NCI-H1417 (cell line): ENCODE measurements at places on chromosomes 7 and 10.

GRCh38 chr7:49783446-49783845 is 10.0 kb downstream of the VWC2 start:
- no peak for DNase-seq

DNA sequence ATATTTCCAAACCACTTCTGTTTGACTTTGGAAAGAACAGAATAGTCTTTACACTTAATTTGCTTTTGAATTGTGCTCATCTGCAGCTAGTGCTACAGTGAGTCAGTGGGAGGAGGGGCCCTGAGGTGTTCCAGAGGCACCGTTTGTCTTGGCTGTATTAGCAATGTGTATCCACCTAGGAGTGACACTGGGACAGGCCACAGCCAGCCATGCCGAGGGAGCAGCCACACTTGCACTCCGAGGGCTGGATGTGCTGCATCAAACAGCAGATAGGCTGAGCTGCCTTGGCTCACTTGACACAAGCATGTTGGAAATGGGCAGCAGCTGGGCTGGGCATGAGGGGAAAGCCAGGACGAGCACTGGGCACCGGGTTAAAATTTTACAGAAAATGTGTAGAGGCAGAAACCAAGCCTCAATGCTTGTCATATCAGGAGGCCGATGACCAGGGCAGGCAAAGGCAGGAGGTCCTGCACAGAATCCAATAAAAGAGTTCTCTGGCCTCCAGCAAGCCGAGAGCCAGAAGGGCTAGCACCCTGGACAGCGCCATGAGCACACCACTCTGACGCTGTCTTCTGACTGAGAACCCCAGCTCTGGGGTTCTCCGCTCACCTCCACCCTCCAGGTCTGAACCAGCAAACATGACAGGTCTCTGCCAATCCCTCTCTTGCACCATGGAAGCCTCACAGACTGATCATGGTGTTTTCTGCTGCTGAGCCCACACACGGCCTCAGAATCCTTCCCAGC is 163.3 kb downstream of the GRID1 start:
- no peak for DNase-seq

DNA sequence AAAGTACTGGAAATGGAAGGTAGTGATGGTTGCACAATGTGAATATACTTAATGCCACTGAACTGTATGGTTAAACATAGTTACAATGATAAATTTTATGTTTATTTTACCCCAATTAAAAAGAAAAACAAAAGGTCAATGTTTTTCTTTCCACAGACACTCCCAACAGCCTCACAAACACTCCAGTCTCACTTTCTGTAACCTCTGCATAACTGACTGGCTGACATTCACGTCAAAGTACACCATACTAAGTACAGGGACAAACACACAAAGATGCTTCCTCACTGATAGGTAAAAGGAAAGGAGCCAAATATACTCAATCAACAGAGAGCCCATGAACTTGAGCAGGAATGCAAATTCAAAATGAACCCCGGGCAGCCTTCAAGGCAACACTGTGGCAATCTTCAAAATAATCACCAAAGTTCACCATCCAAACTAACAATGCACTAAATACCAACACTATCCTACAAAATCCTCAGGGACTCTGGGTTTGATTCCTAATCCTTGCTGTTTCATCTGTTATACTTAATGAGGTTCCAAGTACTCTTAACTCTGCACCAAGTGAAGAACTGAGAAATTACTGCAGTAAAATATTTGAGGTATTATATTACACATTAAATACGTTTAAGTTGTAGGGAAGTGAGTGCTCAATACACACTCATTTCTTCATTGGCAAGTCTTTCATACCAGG is 90.8 kb downstream of the ARMH3 start:
- no peak for DNase-seq

DNA sequence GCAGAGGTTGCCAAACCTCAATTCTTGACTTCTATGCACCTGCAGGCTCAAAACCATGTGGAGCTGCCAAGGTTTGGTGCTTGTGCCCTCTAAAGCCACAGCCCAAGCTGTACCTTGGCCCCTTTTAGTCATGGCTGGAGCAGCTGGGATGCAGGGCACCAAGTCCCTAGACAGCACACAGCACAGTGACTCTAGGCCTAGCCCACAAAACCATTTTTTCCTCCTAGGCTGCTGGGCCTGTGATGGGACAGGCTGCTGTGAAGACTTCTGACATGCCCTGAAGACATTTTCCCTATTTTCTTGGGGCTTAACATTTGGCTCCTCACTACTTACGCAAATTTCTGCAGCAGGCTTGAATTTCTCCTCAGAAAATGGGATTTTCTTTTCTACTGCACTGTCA is 27.8 kb upstream of the LRRN3 start:
- DNase-seq = no peak

DNA sequence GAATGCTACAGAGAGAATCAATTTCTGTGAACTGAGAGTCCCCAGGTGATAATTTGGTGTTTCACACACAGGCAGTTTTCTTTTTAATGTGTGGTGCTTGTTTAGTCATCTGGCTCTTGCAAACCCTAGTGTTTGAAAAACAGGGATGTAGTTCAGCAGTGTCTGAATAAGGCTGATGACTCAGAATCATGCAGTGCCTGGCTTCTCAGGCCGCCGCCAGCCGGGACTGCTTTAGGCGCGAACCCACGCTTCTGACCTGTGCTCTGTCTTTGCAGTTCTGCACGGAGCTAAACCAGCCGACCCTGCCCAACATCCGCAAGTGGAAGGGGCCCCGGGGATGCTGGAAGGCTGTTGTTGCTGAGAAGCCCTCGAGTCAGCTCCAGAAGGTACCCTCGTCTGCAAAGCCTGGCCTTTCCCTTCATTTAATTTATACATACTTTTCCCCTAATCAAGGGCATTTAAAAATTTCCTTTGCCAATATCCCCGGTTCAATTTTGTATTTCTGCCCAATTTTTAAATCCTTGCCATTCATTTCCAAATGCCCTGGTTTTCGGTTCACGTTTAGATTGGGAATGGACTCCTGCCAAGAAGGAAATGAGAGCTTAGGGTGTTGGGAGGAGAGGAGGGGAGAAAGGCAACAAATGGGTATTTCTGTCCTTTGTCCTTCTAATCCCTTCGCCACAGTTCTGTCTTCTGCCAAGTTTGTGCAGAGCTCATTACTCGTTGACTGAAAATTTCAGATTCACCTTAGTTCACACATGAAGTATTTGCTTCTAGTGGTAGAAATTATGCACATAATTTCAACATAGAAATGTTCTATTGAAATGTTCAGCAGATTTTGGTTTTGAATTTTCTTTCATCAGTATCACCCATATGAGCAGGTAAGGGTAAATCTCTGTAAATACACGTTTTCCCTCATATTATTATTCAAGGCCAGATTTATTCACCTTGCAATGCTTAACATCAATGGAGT is 108.5 kb upstream of the ANLN start:
- peak; percentile 73 for DNase-seq

- DNase-seq = peak; percentile 4
Measured at GRCh38 chr10:55449981-55450380, 649.0 kb upstream of the PCDH15 start.
